H1 (cell line): ENCODE measurements at places on chromosomes 12 and 14. TPM values are rescaled to one million over a fixed set of nuclear protein-coding genes. Genes with fewer than 3 reads are reported as not detected.

- no peak overlapping the region for H3K27ac ChIP-seq
- H3K4me1 ChIP-seq: no peaks in the 10 kb centered on the region
- no peaks in the 10 kb centered on the region for H3K27me3 ChIP-seq
- H3K36me3 ChIP-seq: peaks cover 68% of the 10 kb centered on the region
Observed at GRCh38 chr12:111451649-111452129, 46.0 kb downstream of the SH2B3 start.

DNA sequence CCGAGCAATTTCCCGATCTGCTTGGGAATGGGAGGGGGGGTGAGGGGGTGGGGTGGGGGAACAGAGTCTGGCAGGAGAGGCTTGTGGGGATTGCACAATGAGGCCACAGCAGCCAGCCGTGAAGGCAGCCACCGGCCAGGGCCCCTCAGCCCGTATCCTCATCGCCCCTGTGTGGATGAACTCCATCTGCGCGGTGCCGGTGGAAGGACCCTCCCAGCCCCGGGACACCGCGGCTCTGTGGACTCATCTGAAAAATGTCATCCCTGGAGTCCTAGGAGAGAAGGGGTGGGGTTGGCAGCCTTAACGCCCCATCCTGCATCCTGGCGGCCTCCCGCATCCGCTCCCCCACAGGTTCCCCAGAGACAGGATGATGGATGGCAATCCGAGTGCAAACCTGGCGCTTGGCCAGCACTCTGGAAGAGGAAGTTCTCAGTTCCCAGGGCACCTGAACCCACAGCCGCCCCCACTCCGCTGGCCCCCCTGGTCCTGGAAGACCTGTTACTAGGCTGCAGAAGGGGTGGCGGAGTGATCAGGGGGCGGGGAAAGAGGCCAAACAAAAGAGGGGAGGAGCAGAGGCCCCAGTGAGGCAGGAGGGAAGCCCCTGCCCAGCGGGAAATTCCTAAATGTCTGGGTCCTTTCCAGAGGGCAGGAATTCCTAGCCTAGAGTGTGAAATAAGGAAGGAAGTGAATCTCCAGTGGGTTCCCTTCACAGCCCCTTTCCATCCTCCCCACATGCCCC is 1.2 kb upstream of the TNFAIP2 start:
- H3K4me1 ChIP-seq: peaks cover 28% of the 10 kb centered on the region
- no peaks in the 10 kb centered on the region for H3K36me3 ChIP-seq
- peaks cover 32% of the 10 kb centered on the region for H3K27me3 ChIP-seq
- no peak overlapping the region for H3K27ac ChIP-seq

DNA sequence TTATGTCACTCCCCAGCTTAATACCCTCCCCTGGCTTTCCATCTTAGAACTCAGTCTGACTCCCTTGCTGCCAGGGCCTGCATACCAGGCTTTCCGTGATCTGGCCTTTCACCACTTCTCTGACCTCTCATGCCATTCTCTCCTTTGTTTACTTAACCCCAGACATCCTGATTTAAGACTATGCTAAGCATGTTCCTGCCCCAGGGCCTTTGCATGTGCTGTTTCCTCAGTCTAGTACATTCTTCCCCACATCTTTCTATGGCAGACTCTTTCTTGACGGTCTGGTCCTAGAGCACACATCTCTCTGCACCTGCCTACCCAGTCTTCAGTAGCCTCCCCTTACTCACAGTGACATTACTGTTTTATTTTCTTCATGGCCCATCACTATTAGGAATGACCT is 42.2 kb downstream of the PLXNC1 start:
- peaks cover 4% of the 10 kb centered on the region for H3K4me1 ChIP-seq
- H3K36me3 ChIP-seq: no peaks in the 10 kb centered on the region
- no peak overlapping the region for H3K27ac ChIP-seq
- peaks cover 8% of the 10 kb centered on the region for H3K27me3 ChIP-seq

DNA sequence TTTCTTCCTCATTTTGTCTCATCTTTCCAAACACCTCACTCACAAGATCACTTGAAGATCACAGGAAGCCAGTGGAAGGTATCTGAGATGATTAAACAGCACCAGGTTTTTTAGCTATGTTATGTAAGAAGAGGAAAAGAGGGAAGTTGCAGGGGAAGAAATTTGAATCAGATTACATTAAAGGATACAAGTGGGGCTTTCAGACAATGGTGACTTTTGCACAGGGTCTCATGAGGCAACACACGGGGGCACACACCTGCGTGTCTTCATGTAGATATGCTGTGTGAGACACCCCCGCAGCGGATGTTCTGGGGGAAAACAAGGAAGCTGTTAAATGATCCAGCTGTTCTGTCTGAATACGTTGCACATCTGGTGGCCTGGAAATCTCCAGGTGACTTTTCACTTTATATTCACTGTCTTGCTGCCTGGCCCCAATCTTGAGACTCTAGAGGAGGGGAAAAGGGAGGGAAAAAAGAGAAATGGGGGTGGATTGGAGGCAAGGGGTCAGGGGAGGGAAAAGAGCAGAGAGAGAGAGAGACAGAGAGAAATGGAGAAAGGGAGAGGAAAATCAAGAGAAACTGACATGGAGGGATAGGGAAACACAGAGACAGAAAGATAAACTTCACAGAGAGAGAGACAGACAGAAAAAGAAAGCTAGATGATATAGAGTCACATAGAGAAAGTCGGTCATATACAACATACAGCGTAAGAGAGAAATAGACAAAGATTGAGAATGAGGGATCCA is 36.3 kb upstream of the PPP1CC start:
- DNase-seq: no peak
- H3K27ac ChIP-seq: no peak overlapping the region
- no peaks in the 10 kb centered on the region for H3K36me3 ChIP-seq
- H3K4me1 ChIP-seq: peaks cover under 1% of the 10 kb centered on the region

- H3K4me1 ChIP-seq: no peaks in the 10 kb centered on the region
- no peak overlapping the region for H3K4me3 ChIP-seq
- H3K27ac ChIP-seq: no peak overlapping the region
- H3K36me3 ChIP-seq: no peaks in the 10 kb centered on the region
Observed at GRCh38 chr12:5348491-5348890, 83.4 kb upstream of the NTF3 start.

- peaks cover 15% of the 10 kb centered on the region for H3K4me1 ChIP-seq
- DNase-seq: no peak
- no peak overlapping the region for H3K4me3 ChIP-seq
- no peaks in the 10 kb centered on the region for H3K27me3 ChIP-seq
- no peaks in the 10 kb centered on the region; the same call in 1 of the 2 replicates for H3K36me3 ChIP-seq
- no peak overlapping the region for H3K27ac ChIP-seq
Observed at GRCh38 chr14:89365061-89365801, 51.8 kb downstream of the FOXN3 start.

DNA sequence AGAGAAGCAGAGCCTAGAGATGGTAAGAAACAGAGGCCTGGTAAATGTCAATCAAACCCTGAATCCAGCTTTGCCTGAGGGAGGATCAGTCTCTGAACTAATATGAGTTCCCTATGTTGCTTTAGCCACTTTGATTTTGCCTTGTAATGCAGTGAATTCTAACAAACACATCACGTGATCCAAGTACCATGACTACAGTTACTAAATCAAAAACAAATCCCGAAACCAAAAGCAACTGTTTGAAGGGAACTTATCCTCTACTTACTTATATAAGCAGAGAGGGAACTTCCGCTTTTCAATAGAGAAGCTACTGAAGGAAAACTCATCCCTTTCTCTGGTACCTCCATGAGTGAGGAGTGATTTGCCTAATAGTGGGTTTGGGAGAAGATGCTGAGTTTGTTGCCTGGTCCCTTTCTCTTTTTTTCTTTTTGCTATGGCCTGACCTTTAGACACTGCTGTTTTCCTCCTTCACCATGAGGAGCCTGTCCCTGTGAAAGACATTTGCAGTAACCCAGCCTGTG is 7.7 kb upstream of the PPTC7 start:
- no peaks in the 10 kb centered on the region; the same call in 1 of the 2 replicates for H3K4me1 ChIP-seq
- H3K4me3 ChIP-seq: no peak overlapping the region
- no peak overlapping the region for H3K27ac ChIP-seq
- H3K27me3 ChIP-seq: no peaks in the 10 kb centered on the region
- no peak for DNase-seq
- no peaks in the 10 kb centered on the region for H3K36me3 ChIP-seq

- DNase-seq: no peak
- no peaks in the 10 kb centered on the region for H3K27me3 ChIP-seq
- no peak overlapping the region for H3K4me3 ChIP-seq
- H3K36me3 ChIP-seq: peaks cover 3% of the 10 kb centered on the region; the same call in 1 of the 2 replicates
- H3K27ac ChIP-seq: no peak overlapping the region
- peaks cover 7% of the 10 kb centered on the region for H3K4me1 ChIP-seq
Observed at GRCh38 chr14:103428723-103429556, 43.7 kb downstream of the MARK3 start.

DNA sequence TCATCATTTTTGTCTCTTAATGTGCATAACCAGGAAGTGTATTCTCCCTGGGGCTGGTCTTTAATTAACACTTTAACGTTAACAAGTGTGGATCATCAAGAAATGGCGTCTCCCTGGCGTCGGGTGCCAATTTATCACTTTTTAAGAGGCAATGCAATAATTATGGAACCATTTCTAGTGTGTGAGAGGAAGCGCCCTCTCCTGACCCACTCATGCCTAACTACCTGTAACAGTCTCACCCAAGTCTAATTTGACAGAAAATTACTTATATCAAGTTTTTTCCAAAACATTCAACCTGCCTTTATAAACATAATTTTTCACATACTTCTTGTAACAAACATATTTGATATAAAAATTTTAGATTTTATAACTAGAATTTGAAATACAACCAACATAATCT is 905.3 kb upstream of the MDGA2 start:
- no peaks in the 10 kb centered on the region for H3K36me3 ChIP-seq
- H3K4me3 ChIP-seq: no peak overlapping the region
- H3K27ac ChIP-seq: no peak overlapping the region
- DNase-seq: no peak
- H3K4me1 ChIP-seq: no peaks in the 10 kb centered on the region; the same call in 1 of the 2 replicates

- no peaks in the 10 kb centered on the region for H3K36me3 ChIP-seq
- no peaks in the 10 kb centered on the region for H3K27me3 ChIP-seq
- no peak for DNase-seq
Observed at GRCh38 chr12:27179400-27180214, 64.5 kb upstream of the STK38L start.

DNA sequence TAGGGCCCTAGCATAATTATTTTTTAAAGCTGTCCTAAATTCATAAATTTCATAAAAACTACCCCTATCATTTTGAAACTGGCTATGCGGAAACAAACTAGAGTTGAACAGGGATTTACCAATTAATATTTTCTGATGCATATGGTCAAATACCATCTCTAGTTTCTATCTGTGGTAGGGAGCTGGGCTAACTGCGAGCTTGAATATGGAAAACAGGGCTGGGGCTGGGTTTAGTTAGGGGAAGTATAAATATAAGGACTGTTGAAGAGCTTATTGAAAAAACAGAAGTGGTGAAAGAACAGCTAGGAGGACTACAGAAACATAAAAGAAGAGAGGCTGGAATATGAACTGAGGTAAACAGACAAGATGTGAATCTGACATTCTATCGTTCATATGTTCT is 91.8 kb downstream of the SLC38A1 start:
- H3K4me1 ChIP-seq: no peaks in the 10 kb centered on the region
- no peaks in the 10 kb centered on the region for H3K27me3 ChIP-seq
- H3K36me3 ChIP-seq: no peaks in the 10 kb centered on the region
- H3K4me3 ChIP-seq: no peak overlapping the region
- no peak overlapping the region for H3K27ac ChIP-seq

- DNase-seq: no peak
- no peaks in the 10 kb centered on the region for H3K27me3 ChIP-seq
- no peak overlapping the region for H3K27ac ChIP-seq
- H3K4me1 ChIP-seq: peaks cover 4% of the 10 kb centered on the region; the same call in 1 of the 2 replicates
Observed at GRCh38 chr14:65370801-65371248, 41.7 kb upstream of the FUT8 start.

- no peaks in the 10 kb centered on the region for H3K27me3 ChIP-seq
- peak; percentile 63 for DNase-seq
- H3K4me1 ChIP-seq: 0 out of 2 replicates have a peak, but pooled peaks cover 6% of the 10 kb centered on the region
- H3K4me3 ChIP-seq: peak overlapping the region; percentile 91
- no peak overlapping the region for H3K27ac ChIP-seq
Observed at GRCh38 chr12:20370014-20370386, 1.7 kb downstream of the PDE3A start.

DNA sequence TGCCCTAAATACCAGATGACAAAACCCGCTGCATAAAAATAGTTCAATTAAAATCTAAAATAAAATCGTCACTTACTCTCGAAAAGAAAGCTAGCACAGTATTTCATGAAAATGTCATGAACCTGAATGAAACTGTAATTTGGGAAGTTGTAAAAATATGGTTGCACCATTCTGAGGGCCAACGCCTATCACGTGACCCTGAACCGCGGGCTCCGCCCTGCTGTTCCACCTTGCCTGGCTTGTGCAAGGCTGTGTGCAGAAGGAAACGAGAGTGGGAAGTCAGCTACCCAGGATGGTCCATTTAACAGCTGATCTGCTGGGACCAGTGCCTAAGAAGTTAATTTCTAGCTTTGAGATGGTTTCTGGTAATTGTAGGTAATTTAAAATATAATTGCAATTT is 91.7 kb upstream of the BMP4 start:
- DNase-seq: no peak
- H3K36me3 ChIP-seq: no peaks in the 10 kb centered on the region
- no peaks in the 10 kb centered on the region for H3K27me3 ChIP-seq
- no peak overlapping the region for H3K27ac ChIP-seq
- H3K4me3 ChIP-seq: no peak overlapping the region
- no peaks in the 10 kb centered on the region for H3K4me1 ChIP-seq

GRCh38 chr14:56787530-56787929 is 22.7 kb downstream of the OTX2 start:
- H3K4me1 ChIP-seq: no peaks in the 10 kb centered on the region
- H3K36me3 ChIP-seq: no peaks in the 10 kb centered on the region
- no peaks in the 10 kb centered on the region for H3K27me3 ChIP-seq
- H3K4me3 ChIP-seq: no peak overlapping the region

GRCh38 chr14:79475887-79476532 is 735.3 kb downstream of the DIO2 start:
- H3K4me1 ChIP-seq: no peaks in the 10 kb centered on the region
- no peak for DNase-seq
- H3K36me3 ChIP-seq: no peaks in the 10 kb centered on the region
- no peaks in the 10 kb centered on the region for H3K27me3 ChIP-seq
- no peak overlapping the region for H3K4me3 ChIP-seq

The AQP6 gene
- total RNA-seq: 0.17 TPM in 1 of 2 replicates, not detected in the other

The GPHN gene
- total RNA-seq: 16.0 and 20.8 TPM in 2 replicates

The SYNDIG1L gene
- 3.0 and 3.5 TPM in 2 replicates for total RNA-seq

The GPR68 gene
- 0.22 and 0.33 TPM in 2 replicates for total RNA-seq

The FBLN5 gene
- total RNA-seq: 3.5 and 4.2 TPM in 2 replicates

The CALM1 gene
- total RNA-seq: 398 and 422 TPM in 2 replicates

The PTHLH gene
- total RNA-seq: not detected in 2 replicates

The SPTB gene
- 2.4 and 2.7 TPM in 2 replicates for total RNA-seq

The CLEC6A gene
- total RNA-seq: not detected in 2 replicates

The MGP gene
- not detected in 2 replicates for total RNA-seq

The MSI1 gene
- 51.9 and 53.1 TPM in 2 replicates for total RNA-seq
